Brain microvascular endothelial cell (primary cell): ENCODE measurements at places on chromosomes 4 and X.
A peak's percentile ranks its signal among the peaks of the same experiment; 100 is the strongest.

DNA sequence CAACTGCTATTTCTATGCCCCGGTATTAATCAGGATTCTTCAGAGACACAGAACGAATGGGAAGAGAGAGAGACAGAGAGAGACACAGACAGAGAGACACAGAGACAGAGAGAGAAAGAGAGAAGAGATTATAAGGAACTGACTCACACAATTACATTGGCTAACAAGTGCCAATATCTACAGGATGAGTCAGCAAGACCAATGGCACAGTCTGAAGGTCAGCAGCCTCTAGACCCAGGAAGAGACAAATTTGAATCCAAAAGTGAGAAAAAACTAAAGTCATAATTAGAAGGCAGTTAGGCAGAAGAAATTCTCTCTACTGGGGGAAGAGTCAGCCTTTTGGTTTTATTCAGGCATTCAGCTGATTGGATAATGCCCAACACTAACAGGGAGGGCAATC lies 187.3 kb downstream of the MAB21L2 start:
- peak; percentile 62 for DNase-seq

GRCh38 chr4:95051702-95052020 lies 293.9 kb downstream of the BMPR1B start:
- DNase-seq = no peak

- DNase-seq = no peak
Observed at GRCh38 chr4:130031858-130032257, 935.9 kb downstream of the C4orf33 start.

- no peak for DNase-seq
Observed at GRCh38 chr4:122604146-122604545, 16.7 kb downstream of the IL21 start.
